ENCODE measurements at places on chromosomes 5 and 9. TPM values are rescaled to one million over a fixed set of nuclear protein-coding genes. Genes with fewer than 3 reads are reported as not detected.

- no peak for DNase-seq
Measured at GRCh38 chr9:107733523-107733894, 243.9 kb upstream of the KLF4 start.

- DNase-seq, result peak; percentile 70
Measured at GRCh38 chr5:160508780-160509361, 87.2 kb downstream of the PTTG1 start.

DNA sequence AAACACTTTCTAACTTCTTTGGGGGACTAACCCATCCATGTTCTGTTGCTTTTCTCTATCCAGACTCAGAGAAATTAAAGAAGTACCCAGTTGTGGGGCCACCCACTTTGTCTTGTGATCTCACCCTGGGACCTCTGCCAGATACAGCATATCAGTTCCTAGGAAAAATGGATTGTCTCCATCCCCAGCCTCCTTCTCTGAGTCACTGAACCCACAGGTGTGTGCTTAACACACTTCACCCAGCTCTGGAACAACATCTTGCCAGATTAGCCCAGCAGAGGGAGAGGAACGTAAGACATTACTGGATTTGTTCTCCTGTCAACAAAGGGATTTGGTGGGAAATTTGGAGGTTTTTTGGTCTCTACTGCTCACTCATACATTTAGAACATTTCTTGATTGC is 19.2 kb downstream of the FAM240B start:
- no peak for DNase-seq

The PRLR gene
- not detected for total RNA-seq

The C5orf58 gene
- total RNA-seq, result not detected

DNA sequence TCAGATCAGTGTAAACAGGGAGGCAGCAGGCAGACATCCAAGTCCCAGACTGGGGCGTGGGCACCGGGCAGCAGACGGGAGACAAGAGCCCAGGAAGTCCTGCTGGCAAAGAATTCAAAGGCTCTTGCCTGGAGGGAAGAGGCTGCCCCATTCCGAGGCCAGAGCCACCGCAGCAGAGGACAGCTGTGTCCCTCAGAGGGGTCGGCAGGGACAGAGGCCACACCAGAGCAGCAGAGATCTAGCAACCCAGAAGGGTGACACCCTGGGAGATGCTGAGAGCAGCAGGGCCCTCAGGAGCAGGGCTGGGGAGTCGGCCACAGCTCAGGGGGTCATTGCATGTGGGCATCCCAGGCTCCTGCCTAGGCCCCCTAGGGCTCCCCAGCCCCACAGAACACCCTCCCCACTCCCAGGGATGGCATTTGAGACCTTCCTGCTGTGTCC is 29.1 kb downstream of the ADAMTS2 start:
- DNase-seq, result no peak

DNA sequence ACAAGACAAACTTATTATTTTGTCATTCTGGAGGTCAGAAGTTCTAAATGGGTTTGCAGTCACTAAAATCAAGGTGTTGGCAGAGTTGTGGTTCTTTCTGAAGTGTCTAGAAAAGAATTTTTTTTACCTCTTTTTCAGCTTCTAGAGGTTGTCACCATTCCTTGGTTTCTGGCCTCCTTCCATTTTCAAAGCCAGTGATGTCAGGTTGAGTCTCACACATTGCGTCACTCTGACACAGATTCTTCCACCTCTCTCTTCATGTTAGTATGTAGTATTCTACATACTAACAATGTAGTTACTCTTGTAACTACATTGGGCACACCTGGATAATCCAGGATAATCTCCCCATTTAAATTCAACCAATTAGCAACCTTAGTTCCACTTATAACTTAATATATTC is 290.3 kb downstream of the RFX3 start:
- no peak for DNase-seq

DNA sequence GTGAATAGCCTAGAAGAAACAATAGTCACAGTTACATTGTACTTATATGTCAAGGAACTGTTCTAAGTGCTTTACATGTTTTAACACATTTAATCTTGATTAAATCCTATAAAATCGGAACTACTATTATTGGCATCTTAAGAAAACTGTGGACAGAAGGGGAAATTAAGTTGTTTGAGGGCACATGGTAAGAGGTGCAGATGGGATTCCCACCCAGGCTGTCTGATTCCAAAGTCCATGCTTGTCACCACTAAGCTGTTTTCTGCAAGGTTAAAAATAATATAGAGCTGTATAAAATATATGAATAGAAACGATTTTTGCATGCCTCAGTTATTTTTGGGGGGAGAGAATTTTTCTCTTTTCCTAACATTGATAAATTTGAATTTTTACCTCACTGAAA is 194.6 kb upstream of the KLF9 start:
- DNase-seq, result no peak

Measured in activated T-helper 2 cell treated with anti-CD3 and anti-CD28 coated beads, Interferon-gamma antibody, Interleukin-2, Interleukin-4, amounts not matched to agents 10 μg/mL and 5 μg/mL and 100 μg/mL, durations not matched to agents 14 hours and 24 hours and 36 hours (primary cell).